ENCODE measurements at places on chromosomes 3 and 15. TPM values are rescaled to one million over a fixed set of nuclear protein-coding genes. Genes with fewer than 3 reads are reported as not detected.

Gene TMEM62
- total RNA-seq = 35.8 TPM

Gene TMOD2
- 9.2 TPM for total RNA-seq

Gene FEM1B
- 91.5 TPM for total RNA-seq

Gene EOMES
- total RNA-seq = 0.16 TPM

Gene CFAP100
- not detected for total RNA-seq

Gene TMEM108
- total RNA-seq = 1.5 TPM

Gene SHF
- 7.9 TPM for total RNA-seq

Gene PLA1A
- total RNA-seq = 1.6 TPM

Gene WDR93
- 0.68 TPM for total RNA-seq

Gene ROPN1
- not detected for total RNA-seq

Gene DNASE1L3
- total RNA-seq = 6.1 TPM

Gene KIF7
- 11.2 TPM for total RNA-seq

Gene GOLGA6L10
- 4.3 TPM for total RNA-seq

Gene SSUH2
- 0.55 TPM for total RNA-seq

Gene DLL4
- total RNA-seq = 15.2 TPM

Gene SLC41A3
- total RNA-seq = 72.0 TPM

Gene FRMD5
- 0.60 TPM for total RNA-seq

Gene GP5
- 0.21 TPM for total RNA-seq

Gene VEPH1
- total RNA-seq = 10.8 TPM

Gene MUC4
- 0.08 TPM for total RNA-seq

Gene CCR2
- 1.3 TPM for total RNA-seq

Gene SGO1
- 0.78 TPM for total RNA-seq

Data from ureter (tissue), 1 donor.